ENCODE measurements at places on chromosomes 2 and 18.

GRCh38 chr2:61632276-61633169 lies 94.4 kb upstream of the XPO1 start:
- DNase-seq, result no peak

DNA sequence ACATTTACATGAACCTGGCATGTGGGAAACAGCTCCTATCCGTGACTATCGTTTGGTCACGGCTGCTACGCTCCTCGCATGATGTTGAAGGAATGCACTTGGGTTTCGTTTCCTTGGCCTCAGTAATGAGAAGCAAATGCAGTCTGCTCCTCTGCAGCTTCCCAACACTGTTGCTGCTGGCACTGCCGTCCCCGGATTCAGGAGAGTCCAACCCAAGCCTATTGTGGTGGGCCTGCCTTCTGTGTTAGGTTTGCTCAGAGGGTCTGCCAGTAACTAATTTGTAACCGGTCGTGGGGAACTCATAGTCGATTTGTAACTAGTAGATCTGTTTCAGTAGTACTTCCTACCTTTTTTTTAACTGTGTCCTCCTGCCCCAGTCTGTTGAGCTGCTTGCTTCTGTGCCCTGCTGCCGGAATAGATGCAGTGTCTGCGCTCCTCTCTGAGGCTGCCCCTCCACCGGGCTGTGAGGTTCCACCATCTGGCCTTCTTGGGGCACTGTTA lies 58.4 kb downstream of the WDSUB1 start:
- no peak for DNase-seq

GRCh38 chr2:144645083-144645778 lies 125.3 kb upstream of the ZEB2 start:
- no peak for DNase-seq

GRCh38 chr2:195270466-195271039 lies 386.5 kb upstream of the SLC39A10 start:
- DNase-seq, result no peak

DNA sequence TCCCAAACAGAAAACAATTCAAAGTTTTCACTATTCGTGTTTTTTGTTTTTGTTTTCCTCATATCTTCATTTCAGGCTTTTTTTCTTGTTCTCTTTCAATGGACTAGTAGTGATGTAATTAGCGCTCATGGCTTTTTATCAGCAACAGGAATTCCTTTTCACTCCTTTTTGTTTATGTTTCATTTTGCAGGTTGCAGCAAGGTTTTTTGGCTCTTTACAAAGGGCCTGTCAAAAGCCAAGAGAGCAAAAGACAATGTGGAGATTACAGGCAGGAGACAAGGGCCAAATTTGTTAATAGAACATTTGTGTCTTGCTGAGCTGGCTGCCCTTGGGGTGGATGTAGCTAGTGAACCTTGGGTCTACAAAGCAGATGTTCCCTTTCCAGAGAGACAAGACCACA lies 467.4 kb upstream of the CDH20 start:
- no peak for DNase-seq

- DNase-seq, result no peak
These were observed 18.0 kb downstream of the DGUOK start for GRCh38 chr2:73944714-73945113.

- DNase-seq, result no peak
These were observed 15.7 kb downstream of the GPC1 start for GRCh38 chr2:240451108-240451611.

GRCh38 chr2:179936654-179937053 lies 70.4 kb downstream of the CWC22 start:
- DNase-seq, result peak; percentile 52

DNA sequence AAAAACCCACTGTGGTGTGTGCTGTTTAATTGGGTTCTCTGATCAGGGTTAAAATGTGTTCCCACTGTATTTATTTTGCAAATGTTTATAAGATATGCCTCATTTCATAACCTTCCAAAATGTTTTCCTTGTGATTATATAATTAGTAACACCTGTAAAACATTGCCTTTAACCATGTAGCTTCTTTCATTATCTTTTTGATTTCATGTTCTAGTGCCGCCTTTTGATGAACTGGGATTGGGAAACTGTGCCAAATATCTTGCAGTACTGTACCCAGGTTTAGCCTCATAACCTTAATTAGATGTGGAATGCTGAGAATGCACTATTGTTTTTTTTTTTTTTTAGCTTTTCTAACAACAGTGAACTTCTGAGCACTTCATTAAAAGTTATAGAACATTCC lies 96.9 kb downstream of the TANC1 start:
- no peak for DNase-seq

GRCh38 chr18:79395308-79395640 lies 456 bp upstream of the NFATC1 start:
- no peak for DNase-seq

GRCh38 chr18:23716516-23716915 lies 27.3 kb downstream of the LAMA3 start:
- DNase-seq, result peak; percentile 21

GRCh38 chr2:196390243-196391148 lies 219.1 kb upstream of the STK17B start:
- no peak for DNase-seq

DNA sequence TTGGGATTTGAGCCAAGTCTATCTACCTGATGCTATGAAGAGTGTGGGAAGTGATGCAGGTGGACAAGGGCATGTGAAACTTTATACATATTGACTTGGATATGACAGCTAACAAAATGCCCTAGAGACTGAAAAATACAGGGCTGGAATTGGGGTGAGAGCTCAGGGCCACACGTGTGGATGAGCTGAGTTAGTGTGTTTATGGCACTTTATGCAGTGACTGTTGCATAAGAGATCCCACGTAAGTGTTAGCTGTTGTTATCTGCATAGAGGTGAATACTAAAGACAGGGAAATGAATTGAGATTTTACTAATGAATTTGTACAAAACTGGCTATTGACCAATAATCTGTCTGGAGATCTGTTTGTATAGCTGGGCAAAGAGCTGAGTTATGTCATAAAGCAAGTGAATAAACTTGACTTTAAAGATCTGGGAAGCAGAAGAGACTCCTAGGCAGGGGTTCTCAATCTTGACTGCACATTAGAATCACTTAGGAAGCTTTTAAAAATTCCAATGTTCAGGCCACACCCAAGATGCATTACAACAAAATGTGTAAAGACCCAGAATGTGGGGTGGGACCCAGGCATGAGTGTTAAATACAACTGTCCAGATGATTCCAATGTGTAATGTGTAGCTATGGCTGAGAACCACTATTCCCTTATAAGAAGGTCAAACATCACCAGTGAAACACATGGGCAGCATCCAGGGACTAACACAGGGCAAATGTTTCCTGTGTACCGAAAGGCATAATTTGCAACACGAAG lies 74.2 kb upstream of the STK17B start:
- DNase-seq, result no peak

DNA sequence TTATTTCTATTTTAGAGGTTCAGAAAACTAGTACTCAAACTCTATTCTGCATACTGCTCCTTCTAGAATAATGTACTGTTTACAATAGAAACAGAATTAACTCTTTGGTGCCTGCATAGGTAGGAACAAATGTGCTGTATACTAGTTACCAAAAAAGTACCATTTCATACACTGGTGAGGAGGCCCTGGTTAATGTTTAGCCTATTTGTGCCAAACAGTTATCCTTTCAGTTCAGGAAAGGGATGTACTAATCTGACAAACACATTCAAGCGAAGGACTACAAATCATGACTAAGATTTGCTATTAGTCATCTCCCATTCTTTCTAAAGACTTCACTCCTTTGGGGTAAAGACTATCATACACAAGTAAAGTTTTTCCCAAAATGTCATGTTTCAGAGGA lies 47.4 kb downstream of the EXOC6B start:
- DNase-seq, result no peak

- no peak for DNase-seq
These were observed 497.2 kb downstream of the THSD7B start for GRCh38 chr2:137262594-137262993.

Data from SJCRH30 (cell line).